ENCODE measurements at places on chromosomes 13 and 19.

- DNase-seq, result no peak
Measured at GRCh38 chr19:1356508-1356865, 27.2 kb upstream of the NDUFS7 start.

- DNase-seq, result no peak
Measured at GRCh38 chr13:52851137-52851962, 2.9 kb upstream of the PCDH8 start.

- DNase-seq, result no peak
Measured at GRCh38 chr19:51005248-51005647, 3.8 kb upstream of the KLK8 start.

DNA sequence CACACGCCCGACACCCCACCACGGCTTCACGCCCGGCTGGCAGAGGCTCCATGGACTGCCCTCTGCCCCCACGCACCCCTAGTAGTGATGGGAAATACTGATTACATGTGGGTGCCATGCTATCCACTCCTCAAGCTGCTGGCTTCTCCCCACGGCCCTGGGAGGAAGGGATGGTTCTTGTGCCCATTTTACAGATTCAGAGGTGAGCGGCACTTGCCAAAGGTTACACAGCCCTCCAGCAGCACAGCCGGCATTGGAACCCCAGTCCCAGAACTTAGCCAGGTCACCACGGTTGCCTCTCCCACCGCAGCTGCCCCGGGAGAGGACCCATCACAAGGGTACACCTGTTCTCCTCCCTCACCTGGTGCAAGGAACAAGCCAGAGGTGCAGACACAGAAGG, 13.2 kb downstream of the LRRC4B start:
- DNase-seq, result no peak

- no peak for DNase-seq
Measured at GRCh38 chr19:13639342-13639929, 124.9 kb upstream of the MRI1 start.

DNA sequence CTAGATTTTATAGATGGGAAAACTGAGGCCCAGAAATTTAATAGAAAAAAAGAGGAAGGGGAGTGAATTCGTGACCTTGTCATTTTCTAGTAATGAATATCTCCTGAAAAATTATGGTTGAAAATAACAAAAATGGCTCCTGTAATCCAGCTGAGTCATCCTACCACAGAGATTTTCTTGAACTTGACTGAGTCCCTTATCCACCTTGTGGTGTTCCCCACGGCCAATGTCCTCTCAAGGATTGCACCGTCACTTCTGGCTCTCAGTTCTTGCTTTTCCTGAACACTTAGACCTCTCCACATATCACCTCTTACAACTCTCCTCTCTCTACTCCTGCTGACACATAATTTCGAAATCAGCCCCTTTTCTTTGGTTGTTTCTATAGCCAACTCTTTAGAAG, 1.2 kb upstream of the KATNAL1 start:
- no peak for DNase-seq

DNA sequence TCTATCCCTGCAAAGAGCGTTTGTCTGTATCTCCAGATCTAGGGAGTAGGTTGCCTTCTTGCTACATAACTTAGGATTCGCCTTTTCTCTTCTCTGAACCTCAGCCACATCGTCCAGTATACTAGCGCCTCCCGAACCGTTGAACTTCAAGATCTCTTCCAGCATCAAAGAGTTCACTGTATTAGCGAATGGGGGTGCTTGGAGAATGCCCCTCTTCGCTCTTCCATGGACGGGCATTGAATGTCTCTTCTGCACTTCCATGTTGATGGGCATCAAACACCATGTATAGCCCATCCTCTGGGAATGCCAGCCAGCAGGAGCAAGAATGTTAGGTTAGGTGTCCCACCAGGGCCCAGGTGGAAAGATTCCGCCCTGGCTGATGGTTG, 575 bp upstream of the OXGR1 start:
- DNase-seq, result no peak

GRCh38 chr13:97127842-97128241, 94.3 kb upstream of the MBNL2 start:
- no peak for DNase-seq

- DNase-seq, result no peak
Measured at GRCh38 chr13:49348751-49349150, 95.1 kb downstream of the CAB39L start.

DNA sequence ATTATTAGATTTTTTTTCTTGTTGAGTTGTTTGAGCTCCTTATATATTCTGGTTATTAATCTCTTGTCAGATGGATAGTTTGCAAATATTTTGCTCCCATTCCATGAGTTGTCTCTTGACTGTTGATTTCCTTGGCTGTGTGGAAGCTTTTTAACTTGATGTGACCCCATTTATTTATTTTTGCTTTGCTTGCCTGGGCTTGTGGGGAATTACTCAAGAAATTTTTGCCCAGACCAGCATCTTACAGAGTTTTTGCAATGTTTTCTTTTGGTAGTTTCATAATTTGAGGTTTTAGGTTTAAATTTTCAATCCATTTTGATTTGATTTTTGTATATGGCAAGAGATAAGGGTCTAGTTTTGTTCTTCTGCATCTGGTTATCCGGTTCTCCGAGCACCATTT, 124.7 kb downstream of the PCCA start:
- no peak for DNase-seq

GRCh38 chr13:76799696-76800095, 86.5 kb downstream of the KCTD12 start:
- no peak for DNase-seq

DNA sequence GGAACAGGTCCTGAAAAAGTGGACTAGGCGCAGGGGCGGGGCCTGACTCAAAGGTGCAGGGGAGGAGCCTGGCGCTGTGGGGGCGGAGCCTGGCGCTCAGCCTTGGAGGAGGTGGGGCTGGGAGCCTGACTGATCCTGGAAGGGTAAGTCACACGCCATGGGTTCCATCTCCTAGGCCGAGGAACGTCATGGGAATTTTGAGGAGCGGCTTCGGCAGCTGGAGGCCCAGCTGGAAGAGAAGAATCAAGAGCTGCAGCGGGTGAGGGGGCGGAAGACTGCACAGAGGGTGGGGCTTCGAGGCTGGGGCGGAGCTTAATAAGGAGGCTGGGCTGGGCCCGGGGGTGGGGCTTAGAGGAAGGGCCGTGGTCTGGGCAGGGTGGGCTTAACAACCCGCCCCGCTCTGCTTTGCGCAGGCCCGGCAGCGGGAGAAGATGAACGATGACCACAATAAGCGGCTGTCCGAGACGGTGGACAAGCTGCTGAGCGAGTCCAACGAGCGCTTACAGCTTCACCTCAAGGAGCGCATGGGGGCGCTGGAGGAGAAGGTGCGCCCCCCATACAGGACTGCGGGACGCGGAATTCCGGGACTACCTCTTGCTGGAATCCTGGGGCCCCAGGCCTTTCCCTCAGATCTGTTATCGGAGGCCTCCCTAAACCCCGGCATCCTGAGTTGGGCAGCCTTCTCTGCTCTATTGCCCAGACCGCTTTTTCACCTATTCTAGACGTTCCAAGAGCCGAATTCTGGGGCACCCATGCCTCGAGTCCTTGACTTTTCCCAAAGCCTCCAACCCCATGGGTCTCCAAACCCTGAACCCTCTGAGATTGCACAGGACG, 14.5 kb downstream of the PPFIA3 start:
- peak; percentile 55 for DNase-seq

GRCh38 chr19:35000647-35001501, 751 bp downstream of the GRAMD1A start:
- peak; percentile 34 for DNase-seq

- no peak for DNase-seq
Measured at GRCh38 chr13:43150369-43151207, 127.2 kb downstream of the DNAJC15 start.

- no peak for DNase-seq
Measured at GRCh38 chr13:55437162-55437561, 1703.6 kb upstream of the PRR20A start.

GRCh38 chr19:35431145-35431807, 16.8 kb upstream of the FFAR2 start:
- no peak for DNase-seq

- no peak for DNase-seq
Measured at GRCh38 chr13:94309576-94309975, 169.9 kb downstream of the DCT start.

- DNase-seq, result no peak
Measured at GRCh38 chr19:15118248-15118647, 11.0 kb downstream of the SYDE1 start.

DNA sequence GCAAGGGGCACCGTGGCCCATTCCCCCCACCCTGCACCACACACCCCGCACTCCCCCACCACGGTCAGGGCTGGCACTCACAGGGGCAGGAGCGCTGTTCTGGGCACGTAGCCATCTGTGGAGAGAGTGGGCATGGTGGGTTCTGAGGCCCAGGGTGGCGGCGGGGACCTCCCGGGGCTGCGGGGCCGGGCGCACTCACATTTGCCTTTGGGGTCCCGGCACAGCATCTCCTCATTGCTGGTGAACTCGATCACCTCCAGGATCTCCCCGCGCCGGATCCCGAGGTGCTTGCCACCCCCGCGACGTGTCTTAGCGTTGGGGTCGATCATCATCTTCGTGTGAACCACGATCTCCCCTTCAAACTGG, 12.1 kb downstream of the PRAM1 start:
- no peak for DNase-seq

DNA sequence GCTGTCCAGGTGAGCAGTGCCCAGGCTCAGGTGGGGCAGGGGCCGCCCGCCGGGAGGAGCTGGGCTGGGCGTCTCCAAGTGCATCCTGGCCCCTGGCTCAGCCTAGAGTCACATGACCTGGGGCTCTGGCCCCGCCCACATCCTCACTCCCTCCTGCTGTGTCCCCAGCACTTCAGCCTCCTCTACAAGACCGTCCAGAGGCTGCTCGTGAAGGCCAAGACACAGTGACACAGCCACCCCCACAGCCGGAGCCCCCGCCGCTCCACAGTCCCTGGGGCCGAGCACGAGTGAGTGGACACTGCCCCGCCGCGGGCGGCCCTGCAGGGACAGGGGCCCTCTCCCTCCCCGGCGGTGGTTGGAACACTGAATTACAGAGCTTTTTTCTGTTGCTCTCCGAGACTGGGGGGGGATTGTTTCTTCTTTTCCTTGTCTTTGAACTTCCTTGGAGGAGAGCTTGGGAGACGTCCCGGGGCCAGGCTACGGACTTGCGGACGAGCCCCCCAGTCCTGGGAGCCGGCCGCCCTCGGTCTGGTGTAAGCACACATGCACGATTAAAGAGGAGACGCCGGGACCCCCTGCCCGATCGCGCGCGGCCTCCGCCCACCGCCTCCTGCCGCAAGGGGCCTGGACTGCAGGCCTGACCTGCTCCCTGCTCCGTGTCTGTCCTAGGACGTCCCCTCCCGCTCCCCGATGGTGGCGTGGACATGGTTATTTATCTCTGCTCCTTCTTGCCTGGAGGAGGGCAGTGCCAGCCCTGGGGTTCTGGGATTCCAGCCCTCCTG, 16.8 kb upstream of the CELF5 start:
- DNase-seq, result no peak

- DNase-seq, result no peak
Measured at GRCh38 chr19:30374865-30375552, 2.8 kb downstream of the ZNF536 start.

GRCh38 chr19:18591735-18592385, 3.3 kb downstream of the REX1BD start:
- no peak for DNase-seq

- no peak for DNase-seq
Measured at GRCh38 chr19:45275370-45275971, 24.4 kb downstream of the MARK4 start.

DNA sequence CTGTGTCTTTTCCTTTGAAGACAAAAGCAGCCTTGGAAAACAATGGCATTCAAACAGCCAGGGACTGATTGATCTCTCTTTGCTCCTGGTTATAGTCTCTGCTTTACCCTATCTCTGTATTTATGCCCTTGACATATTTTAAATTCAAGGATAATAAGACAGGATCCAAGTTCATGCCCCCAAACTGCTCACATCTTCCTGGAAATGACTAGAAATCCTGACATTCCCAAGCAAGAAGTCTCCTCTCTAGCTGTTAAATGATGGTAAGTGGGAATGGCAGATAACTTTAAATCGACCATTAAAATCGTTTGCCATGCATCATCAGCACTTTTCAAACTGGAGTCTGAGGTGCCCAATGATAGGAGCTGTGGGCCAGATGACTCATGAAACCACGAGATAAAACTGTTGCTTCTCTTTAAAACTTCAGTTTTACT, 435.6 kb downstream of the FOXO1 start:
- DNase-seq, result no peak

DNA sequence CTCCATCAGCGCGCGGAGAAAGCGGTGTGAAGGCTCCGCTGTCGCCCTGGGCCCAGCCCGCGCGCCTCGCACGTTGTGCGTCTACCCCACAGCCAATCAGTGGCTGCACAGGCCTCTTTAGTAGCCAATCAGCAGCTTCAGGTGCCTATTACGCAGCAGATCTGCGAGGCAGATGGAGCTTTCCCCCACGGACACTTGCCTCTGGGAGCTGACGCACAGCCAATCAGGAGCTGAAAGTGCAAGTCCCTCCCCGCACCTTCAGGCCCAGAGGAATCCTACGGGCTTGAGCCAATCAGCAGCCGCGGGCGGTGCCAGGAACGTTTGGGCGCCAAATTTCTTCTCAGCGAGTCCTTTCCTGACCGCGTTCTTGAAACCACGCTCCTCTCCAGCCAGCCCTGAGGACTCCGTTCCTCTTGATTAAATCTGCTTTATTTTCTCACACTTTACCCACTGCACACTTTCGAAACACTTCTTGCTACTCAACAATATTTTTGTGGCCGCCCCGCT, 39.9 kb downstream of the SIGLEC7 start:
- no peak for DNase-seq

GRCh38 chr13:35531526-35531925, 55.0 kb upstream of the MAB21L1 start:
- DNase-seq, result no peak

GRCh38 chr19:5624741-5625278, 1.9 kb downstream of the SAFB start:
- no peak for DNase-seq
